Fibroblast of skin of left biceps (primary cell): ENCODE measurements at places on chromosomes 6 and 20.

DNA sequence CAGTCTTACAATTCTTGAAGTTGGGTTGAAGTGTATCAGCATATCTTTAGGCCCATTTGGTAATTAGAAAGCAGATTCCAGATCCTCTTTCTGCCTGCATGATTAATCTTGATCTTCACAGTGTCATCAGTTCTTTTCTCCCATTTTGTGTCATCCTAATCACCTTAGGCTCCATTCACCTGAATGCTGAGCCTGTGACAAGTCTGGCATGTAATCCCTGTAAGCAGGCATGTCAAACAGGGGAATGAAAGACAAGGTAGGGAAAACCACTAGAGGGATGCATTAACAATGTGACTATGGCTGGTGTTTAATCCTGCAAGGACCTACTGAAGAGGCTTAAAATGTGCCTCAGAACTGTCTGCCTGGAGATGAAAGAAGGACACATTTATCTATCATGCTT is 848.8 kb downstream of the TFAP2A start:
- no peak for DNase-seq

GRCh38 chr6:102415891-102416290 is 1022.4 kb downstream of the GRIK2 start:
- no peak for DNase-seq

DNA sequence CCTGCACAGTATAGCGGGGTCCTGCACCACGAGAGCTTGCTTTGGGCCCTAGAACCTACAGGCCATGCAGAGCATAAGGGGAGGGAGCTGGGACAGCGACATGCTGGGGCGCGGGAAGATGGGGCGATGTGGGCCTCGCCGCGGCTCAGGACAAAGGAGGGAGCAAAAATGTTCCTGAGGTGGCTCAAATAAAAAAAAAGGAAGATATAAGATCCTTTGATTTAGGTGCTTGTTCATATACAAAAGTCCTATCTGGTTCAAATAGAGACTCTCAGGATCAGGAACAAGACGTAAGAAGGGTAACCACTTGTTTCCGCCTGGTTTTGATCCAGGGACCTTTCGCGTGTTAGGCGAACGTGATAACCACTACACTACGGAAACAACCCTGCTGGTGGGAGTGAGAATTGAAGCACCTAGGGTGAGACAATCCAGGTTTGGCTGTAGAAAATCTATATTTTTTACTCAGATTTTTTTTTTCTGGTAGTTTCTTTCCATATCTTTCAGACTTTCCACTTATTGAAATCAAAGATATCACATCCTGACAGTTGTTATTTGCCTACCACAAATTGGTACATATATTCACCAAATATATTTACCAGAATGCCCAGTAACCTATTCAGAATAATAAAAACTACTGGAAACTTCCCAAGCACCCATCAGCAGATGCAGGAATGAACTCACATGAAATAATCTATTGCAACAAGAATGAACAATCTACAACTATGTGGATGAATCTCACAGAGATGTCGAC is 177.9 kb upstream of the ZNF184 start:
- DNase-seq = no peak

GRCh38 chr6:47464052-47464451 is 13.5 kb upstream of the CD2AP start:
- no peak for DNase-seq

GRCh38 chr6:114272582-114272981 is 70.2 kb downstream of the HS3ST5 start:
- DNase-seq = no peak

DNA sequence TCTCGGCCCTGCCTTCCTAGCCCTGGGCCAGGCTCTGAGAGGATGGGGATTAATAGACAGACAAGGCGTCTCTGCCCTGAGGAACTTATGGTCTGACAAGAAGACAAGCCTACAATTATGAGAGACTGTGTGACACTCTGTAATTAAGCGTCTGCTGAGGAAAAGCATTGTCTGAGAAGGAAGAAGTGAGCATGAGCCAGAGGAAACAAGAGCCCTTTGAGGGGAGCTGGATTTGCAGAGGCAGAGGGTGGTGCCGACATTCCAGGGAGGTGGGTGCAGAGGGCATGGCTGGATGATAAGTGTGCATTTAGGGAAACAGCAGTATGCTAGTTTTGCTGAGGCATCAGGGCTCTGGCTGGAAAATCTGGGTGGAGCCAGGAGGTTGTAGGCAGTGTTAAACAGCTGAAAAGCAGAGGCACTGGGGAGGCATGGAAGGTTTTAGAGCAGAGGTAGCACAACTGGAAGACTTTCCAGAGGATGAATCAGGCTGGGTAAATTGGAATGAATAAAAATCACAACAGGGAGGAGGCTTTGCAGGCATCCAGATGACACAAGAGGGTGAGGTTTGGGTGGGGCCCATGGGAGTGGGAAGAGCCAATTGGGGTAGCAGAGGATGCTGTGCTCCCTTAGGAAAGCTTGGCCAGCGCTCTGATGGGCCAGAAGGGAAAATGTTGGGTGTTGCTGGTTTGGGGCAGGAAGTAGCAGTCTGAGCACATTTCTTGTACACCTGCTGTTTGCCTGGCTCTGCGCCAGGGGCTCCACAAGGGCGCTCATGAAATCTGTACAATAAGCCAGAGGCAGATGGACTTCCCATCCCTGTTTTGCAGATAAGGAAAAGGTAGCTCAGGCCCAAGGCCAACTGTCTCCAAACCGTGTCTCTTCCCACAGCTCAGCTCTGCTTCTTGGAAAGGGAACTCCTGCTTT is 74.0 kb upstream of the MYL9 start:
- no peak for DNase-seq

DNA sequence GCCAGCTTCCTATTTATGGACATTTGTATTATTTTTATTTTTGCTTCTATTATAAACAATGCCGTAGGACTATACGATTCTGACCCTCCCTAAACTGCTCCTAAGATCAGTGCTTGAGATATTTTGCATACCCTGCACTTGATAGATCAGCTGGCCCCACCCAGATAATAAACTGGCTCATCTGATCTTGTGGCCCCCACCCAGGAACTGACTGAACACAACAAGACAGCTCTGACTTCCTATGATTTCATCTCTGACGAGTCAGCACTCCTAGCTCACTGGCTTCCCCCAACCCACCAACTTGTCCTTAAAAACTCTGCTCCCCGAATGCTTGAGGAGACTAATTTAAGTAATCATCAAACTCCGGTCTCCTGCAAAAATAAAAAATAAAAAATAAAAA is 34.9 kb upstream of the TFAP2A start:
- DNase-seq = no peak

GRCh38 chr6:5389086-5389745 is 127.9 kb downstream of the FARS2 start:
- DNase-seq = no peak

- DNase-seq = peak; percentile 57
These were observed 19.0 kb upstream of the STX11 start for GRCh38 chr6:144131248-144131709.

DNA sequence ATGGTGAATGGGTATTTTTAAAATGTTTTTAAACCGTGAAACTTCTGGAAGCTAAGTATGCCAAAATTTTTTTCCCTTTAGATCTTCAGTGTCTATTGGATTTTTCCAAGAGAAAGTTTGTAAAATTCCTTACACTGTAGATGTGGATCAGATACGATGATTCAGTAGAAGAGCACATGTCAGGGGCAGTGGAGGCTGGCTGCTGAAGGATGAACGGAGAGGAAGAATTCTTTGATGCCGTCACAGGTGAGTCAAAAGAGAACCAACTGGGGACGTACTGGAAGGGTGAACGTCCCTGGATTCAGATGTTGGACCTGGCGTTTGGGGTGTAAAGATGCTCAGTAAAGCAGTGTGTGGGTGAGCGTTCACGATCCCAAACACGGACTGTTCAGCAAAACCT is 17.7 kb downstream of the OSBPL2 start:
- no peak for DNase-seq

GRCh38 chr6:1461207-1461606 is 71.8 kb downstream of the FOXF2 start:
- peak; percentile 46 for DNase-seq

- DNase-seq = no peak
These were observed 12.0 kb upstream of the PTPN1 start for GRCh38 chr20:50498071-50498776.

GRCh38 chr20:63706852-63707557 is 771 bp downstream of the ARFRP1 start:
- DNase-seq = no peak

GRCh38 chr20:46546936-46547335 is 3.5 kb downstream of the OCSTAMP start:
- DNase-seq = no peak

- DNase-seq = no peak
These were observed 39.3 kb upstream of the DUSP22 start for GRCh38 chr6:252775-253535.

DNA sequence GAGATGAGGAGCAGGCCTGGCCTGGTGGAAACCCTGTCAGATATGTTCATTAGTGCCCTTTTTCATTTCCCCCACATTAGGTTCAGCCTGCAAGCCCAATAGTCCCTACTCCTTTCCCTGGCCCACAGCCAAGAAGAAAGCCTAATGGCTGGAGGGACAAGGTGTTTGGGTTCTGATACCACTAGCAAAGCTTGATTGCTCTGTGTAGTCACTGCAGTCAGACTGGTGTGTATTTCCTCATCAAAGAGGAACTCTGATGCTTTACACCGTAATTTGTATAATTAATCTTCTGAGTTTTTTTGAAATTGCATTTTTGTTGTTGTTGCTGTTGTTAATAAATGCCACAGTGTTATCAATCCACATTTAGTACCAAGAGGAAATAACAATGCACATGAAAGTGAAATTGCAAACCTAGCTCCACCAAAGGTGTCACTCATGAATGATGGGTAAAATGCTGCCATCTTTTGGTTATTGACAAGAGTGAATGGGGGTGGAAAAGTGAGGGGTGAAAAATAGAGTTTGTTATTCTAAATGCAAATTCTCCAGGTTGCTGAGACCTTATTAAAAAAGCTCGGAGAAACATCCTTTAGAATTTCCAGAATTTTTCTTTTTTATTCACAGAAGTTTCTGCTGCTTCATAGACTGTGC is 320.2 kb upstream of the POU3F2 start:
- no peak for DNase-seq

- no peak for DNase-seq
These were observed 24.1 kb upstream of the CD2AP start for GRCh38 chr6:47453372-47453936.

GRCh38 chr20:19265646-19266374 is 53.4 kb downstream of the SLC24A3 start:
- DNase-seq = no peak

- DNase-seq = no peak
These were observed 2.0 kb downstream of the QRSL1 start for GRCh38 chr6:106631346-106631745.

DNA sequence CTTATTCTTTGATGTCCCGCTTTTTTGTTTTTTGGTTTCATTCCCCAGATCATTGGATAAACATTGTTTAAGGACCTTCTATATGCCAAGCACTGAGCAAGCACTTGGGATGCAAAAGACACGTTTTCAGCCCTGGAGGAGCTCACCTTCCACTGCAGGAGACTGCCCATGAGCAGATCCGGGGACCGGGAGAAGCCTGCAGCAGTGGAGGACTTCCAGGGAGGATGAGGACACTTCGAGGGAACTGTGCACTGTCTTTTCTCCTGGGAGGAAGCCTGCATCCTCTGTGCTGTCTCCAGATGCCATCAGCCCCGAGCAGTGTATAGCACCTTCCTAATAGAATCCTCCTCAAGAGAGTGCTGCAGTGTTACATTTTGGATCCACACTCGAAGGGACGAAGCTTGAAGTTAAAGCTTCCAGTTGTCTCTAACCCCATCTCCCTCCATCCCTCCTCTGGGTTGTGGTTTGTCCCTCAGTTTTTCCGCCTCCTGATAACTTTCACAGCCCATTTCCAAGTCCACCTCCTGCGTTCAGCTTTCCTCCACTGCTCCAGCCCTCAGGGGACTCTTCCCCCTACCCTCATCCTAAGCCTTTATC is 5.8 kb upstream of the KCNG1 start:
- DNase-seq = no peak

GRCh38 chr20:62010551-62011402 is 54.9 kb downstream of the TAF4 start:
- DNase-seq = peak; percentile 1

GRCh38 chr6:37141281-37142049 is 28.5 kb upstream of the PIM1 start:
- DNase-seq = peak; percentile 86

GRCh38 chr20:5786930-5787795 is 37.0 kb downstream of the SHLD1 start:
- peak; percentile 9 for DNase-seq

- peak; percentile 36 for DNase-seq
These were observed 4.6 kb downstream of the TP53TG5 start for GRCh38 chr20:45373353-45374100.

DNA sequence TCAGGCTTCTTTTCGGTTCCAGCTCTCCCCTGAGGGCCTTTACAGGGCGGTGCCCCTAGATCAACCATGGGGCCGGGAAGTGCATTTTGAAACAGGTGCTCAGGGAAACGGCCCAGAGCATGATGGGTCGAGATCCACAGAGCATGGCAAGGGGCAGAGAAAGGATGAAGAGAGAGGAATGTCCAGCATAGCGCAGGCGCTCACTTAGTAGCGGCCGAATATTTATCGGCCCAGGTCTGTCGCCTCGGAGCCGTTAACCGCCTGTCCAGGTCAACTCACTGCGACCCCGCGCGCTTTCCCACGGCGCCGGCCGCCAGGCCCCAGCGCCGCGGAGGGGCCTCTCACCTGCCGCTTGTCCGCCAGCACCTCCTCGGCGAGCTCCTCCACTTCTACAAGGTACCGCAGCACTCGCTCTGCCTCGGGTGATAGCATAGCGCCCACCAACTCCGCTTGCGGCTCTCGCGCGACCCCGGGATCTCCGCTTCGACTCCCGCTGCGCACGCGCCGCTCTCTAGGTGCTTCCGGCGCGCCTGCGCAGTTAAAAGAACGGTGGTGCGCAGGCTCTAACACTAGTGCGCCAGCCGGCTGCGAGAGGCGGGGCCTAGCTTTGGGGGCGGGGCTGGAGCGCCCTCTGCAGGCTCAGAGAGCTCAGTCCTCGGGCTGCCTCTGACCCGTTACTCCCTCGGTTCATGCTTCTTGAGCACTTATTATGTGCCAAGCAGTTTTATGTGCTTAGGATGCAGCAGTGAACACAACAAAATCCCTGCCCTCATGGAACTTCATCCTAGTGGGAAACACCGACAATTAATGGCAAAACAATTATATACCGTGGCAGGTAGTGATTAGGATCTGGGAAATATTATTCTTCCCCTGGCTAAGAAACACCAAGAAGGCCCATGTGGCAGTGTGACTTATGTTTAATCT is at the start of gene PDRG1:
Gene PDRG1, minus strand, starts transcription at position 517 of the 924 bp plus-strand sequence. Its CDS starts 85 bp downstream, at position 432.
- peak; percentile 84 for DNase-seq

DNA sequence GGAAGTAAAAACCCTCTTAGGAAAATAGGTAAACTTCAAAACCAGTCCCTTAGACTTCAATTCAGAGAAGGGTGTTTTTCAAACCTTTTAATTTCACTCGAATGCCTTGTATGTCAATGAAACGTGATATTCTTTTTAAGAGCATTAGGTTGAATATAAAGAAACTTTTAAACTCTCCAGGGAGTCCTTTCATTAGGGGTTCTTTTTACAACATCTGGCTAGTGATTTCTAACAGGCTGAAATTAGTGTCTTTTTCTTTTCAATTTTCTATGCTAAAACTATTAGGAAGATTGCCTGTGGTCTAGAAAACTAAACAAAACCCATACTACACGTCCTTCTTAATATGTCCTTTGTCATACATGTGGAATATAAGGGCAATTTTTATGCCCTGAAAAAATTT is 569.7 kb upstream of the CITED2 start:
- DNase-seq = no peak
